ENCODE measurements at places on chromosomes 12 and 14. TPM values are rescaled to one million over a fixed set of nuclear protein-coding genes. Genes with fewer than 3 reads are reported as not detected.

- DNase-seq, result no peak
Observed at GRCh38 chr14:90255871-90256270, 482 bp upstream of the PSMC1 start.

DNA sequence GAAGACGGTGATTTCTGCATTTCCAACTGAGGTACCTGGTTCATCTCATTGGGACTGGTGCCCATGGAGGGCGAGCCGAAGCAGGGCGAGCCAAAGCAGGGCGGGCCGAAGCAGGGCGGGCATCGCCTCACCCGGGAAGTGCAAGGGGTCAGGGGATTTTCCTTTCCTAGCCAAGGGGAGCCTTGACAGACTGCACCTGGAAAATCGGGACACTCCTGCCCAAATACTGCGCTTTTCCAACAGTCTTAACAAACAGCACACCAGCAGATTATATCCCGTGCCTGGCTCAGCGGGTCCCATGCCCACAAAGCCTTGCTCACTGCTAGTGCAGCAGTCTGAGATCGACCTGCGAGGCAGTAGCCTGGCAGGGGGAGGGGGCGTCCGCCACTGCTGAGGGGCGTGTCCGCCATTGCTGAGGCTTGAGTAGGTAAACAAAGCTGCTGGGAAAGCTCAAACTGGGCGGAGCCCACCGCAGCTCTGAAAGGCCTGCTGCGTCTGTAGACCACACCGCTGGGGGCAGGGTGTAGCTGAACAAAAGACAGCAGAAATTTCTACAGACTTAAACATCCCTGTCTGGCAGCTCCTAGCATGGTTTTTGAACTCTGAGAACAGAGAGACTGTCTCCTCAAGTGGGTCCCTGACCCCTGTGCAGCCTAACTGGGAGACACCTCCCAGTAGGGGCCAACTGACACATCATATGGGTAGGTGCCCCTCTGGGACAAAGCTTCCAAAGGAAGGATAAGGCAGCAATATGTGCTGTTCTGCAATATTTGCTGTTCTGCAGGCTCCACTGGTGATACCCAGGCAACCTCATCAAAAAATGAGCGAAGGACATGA is 77.2 kb downstream of the BAZ1A start:
- DNase-seq, result no peak

GRCh38 chr14:76990084-76990483 is 38.4 kb downstream of the IRF2BPL start:
- no peak for DNase-seq

GRCh38 chr12:12997156-12997555 is 2.9 kb downstream of the HEBP1 start:
- DNase-seq, result no peak

DNA sequence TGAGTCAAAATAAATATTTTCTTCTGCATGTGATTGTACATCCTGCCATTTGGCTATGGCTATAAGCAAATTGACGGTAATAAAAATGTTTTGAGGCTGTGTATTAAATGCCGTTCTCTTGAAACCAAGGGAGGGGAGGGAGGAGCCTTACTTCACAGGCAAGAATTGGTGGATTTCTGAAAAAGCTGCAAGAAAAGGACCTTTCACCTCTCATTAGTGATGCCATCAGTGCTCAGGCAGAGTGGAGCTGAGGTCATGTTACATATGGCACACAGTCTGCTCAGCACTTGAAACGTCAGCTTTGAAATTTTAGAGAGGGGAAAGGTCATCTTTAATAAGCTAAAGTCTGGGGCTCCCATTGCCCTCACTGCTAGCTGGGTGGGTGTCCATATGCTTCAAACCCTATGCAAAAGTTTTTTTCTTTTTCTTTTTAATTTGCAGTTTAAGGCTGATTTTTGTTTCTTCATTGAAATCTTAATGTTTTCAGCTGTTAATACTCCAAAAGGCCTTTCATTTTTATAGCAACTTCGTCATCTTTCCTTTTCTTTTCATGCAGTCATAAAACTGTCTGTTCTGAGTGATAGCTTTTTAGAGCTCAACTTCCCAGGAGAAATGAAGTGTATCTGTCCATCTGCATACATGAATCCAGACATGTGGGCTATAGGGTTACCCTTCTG is 9.8 kb upstream of the SIX1 start:
- DNase-seq, result no peak

DNA sequence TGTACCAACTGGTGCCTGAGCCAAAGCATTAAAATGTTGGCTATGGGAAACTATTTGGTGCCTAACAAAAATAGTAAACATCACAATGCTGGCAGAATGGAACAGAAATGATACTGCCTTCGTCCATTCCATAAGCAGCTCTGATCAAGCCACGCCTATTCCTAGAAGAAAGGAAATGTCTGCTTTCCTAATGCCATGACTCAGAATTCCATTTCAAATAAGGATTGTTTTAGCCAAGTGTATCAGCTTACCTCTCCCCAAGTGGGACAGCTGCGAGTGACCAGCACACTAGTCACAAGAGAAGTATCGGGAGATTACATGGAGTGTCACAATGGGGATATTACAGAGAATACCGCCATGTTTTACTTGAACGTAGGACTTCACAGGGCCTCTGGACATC is 38.7 kb downstream of the GLT8D2 start:
- DNase-seq, result no peak

- peak; percentile 53 for DNase-seq
Observed at GRCh38 chr14:64721391-64721791, 17.2 kb downstream of the PLEKHG3 start.

Gene WDR89
- 10.8 TPM for total RNA-seq

DNA sequence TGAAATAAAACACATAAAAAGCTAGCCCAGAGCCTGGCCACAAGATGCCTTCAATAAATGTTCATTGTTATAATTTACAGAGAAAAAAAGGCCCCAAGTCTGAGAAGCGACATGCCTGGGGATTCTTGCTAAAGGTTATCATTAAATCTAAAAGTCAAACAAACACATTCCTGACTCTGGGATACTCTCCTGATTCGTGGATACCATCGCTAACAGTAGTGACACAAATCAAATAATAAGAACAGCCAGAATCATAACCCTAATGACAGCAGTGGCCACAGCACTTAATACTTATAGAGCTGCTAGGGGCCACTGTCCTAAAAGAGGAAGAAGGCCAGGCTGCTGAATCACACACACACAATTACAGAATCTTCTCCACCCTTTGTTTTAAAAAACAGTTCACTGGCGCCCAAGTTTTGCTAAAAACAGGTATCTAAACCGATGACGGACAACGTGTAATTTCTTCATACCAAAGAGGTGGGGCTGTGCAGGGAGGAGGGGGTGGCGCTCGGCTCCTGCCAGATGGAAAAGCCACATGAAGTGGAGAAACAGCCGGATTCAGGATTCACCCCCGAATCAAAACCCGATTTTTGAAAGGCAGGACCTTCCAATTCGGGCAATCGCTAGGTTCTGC is 1.2 kb downstream of the CLIP1 start:
- DNase-seq, result no peak

Gene IGFBP6
- 10.0 TPM for total RNA-seq

GRCh38 chr12:27841392-27841882 is 61.4 kb upstream of the MANSC4 start:
- no peak for DNase-seq

All from chondrocyte (in vitro differentiated cells).